ENCODE measurements at places on chromosomes 1 and 21.

DNA sequence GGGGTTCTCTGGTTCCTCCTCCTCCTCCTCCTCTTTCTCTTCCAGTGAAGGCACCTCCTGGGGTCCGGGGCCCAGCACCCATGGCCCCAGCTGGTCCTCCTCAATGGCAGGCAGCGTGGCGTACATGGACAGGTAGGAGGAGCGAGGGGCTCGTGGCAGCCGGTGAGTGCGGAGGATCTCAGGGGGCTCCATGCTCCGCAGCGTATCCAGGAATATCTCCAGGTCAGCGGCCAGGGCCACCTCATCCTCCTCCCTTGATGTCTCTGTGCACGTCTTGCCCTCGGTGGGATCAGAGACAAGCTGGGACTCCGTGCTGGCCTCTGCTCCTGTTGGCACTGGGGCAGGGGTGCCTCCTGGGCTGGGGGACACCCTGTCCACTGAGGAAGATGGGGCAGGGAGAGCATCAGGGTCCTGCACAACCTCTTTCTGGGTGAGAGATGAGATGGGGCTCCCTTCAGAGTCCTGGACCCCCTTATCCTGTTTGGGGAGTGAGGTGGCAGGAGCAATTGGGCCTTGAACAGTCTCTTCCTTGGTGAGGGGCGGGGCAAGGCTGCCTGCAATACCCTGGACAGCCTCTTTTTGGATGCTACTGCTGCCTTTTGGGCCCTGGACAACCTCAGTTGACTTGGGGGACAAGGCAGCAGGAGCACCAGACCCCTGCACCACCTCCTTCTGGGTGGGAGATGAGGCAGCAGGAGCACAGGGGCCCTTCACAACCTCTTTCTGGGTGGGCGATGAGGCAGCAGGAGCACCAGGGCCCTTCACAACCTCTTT is 9.6 kb downstream of the CRYBG2 start:
- no peak for DNase-seq

DNA sequence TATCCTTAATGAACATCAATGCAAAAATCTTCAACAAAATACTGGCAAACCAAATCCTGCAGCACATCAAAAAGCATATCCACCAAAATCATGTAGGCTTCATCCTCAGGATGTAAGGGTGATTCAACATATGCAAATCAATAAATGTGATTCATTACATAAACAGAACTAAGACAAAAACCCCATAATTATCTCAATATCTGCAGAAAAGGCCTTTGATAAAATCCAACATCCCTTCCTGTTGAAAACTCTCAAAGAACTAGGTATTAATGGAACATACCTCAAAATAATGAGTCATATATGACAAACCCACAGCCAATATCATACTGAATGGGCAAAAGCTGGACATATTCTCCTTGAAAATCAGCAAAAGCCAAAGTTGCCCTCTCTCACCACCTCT is 54.6 kb upstream of the DEPDC1 start:
- no peak for DNase-seq

DNA sequence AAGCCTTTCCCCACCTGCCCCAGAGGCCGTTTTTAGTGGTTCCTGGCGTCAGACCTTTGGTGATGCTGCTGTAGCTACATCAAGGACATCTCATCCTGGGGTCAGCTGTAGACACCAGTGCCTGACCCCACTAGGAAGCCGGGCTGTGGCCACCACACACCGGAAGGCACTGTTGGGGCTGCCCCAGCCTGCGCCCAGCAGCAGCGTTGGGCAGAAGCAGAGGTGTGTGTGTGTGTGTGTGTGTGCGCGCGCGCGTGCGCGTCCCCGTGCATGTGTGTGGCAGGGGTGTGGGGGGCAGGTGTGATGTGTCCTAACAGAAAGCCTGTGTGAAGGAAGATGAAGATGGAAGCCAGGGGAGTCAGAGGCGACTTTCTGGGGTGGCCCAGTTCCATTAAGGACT is 62.0 kb upstream of the COL6A1 start:
- DNase-seq, result no peak

DNA sequence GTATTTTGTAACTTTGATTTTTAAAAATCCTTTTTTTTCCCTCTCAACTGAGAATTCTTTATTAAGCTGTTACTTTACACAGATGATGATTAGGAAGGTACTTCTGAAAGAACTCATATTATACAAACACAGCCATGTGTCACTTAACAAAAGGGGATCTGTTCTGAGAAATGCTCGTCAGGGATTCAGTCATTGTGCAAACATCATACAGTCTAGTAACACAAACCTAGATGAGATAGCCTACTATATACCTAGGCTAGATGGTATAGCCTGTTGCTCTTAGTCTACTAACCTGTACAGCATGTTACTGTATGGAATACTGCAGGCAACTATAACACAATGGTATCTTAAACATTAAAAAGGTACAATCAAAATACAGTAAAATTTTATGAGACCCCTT is 24.9 kb downstream of the AHCTF1 start:
- no peak for DNase-seq

DNA sequence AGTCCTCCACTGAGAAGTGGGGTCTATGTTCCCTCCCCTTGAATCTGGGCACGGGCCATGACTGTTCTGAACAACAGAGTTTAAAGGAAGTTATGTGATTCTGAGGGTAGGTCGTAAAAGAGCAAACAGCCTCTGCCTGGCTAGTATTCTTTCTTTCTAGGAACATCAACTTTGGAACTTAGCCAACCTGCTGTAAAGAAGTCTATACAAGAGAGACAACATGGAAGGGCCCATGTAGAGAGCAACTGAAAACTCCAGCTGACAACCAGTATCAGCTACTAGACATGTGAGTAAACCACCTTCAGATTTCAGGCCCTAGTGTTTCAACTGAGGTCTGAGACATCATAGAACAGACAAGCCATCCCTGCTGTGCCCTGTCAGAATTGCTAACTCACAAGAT is 7.5 kb downstream of the SELENOF start:
- peak; percentile 23 for DNase-seq

GRCh38 chr1:40701684-40702083 is 10.2 kb downstream of the NFYC start:
- no peak for DNase-seq

- peak; percentile 76 for DNase-seq
Observed at GRCh38 chr1:43994794-43995790, 3.7 kb downstream of the CCDC24 start.

DNA sequence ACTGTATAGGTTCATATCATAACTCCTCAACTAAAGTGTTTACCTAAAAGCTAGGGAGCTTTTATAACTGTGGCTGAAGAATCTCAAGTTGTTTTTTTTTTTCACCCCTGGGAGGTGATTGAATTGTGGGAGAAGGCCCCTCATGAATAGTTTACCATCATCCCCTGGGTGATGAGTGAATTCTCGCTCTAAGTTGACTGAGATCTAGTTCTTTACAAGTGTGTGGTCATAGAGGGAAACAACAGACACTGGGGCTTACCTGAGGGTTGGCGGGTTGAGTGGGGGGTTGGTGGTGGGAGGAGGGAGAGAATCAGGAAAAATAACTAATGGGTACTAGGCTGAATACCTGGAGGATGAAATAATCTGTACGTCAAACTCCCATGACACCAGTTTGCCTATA is 7.9 kb upstream of the ZSCAN20 start:
- DNase-seq, result no peak

- no peak for DNase-seq
Observed at GRCh38 chr1:244758708-244759107, 76.8 kb upstream of the COX20 start.

GRCh38 chr1:58391056-58391455 is 155.5 kb downstream of the OMA1 start:
- no peak for DNase-seq

- DNase-seq, result peak; percentile 70
Observed at GRCh38 chr1:108590957-108591356, 31.1 kb downstream of the EEIG2 start.

GRCh38 chr1:159561497-159561896 is 25.7 kb upstream of the OR10J5 start:
- DNase-seq, result no peak

DNA sequence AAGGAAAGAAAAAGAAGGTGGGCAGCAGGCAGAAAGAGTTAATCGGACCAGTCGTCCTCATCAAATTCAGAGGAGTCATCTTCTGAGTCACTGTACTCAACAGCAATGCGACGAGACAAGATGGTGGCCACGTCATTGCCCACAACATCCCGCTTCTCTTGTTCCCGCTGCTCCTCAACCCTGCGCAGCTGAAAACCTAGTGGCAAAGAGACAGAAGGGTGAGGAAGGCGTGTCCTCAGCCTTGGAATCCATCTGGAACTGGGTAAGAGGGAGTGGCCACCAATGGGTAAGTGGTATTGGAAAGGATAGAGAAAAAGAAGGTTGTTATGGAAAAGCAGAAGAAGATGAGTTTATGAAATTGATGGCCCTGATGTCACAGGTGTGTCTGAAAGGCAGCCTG is 15.7 kb downstream of the GPR3 start:
- DNase-seq, result no peak

DNA sequence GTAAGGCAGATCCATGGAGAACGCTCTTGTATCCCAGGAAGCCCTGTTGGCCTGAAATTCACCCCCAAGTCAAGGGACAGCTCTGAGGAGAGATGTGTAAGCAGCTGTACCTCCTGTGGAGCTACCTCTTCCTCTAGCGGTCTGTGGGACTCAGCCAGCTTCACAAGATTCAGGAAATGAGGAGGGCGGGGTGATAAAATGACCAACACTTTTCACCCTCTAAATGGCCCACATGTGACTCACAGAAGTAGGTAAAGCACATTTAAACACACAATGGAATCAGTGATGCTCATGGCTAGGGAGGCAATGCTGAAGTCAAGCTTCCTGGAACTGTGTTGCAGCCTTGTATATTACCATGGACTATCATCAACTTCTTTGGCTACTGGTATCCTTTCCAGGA is at the start of gene SH2D1B:
TSS of gene SH2D1B (minus strand) at position 135 of the 400 bp plus-strand sequence. CDS start at position 15, 120 bp downstream.
- DNase-seq, result no peak

DNA sequence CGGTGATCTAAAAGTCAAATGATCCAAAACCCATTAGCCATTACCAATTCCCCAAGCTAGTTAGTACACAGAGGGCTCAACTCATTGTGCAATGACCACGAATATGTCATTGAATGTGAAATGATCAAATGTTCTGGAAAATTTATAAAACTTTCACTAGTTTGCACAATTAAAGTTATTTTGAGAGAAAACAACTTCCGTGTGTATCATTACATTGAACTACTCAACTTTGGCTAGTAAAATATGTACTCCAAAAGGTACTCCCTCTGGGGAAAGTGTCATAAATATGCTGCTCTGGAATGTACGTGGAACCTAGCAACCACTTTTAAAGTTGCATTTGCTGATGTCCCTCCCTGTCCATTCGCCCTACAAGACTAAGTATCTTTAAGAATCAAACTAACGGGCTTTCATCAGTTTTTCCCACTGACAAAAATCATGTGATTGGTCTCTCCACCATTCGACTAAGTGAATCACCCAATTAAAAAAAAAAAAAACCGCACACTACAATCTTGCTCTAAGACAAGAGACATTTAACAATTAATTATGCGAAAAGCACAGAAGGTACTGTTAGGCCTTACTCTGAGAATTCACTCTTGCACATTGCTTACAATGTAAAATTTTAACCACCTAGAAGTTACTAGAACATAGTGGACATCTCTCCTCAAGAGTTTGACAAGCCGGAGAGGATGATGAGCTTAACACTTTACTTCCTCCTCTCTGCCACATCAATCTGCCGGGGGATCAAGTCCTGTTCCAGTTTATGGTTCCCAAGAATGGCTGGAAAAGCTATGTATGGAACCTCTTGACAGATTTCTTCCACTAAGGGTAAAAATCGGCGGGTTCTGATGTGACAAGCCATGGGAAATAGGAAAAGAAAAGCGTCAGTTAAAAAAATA is 1.2 kb downstream of the ACBD3 start:
- DNase-seq, result peak; percentile 22

- peak; percentile 80 for DNase-seq
Observed at GRCh38 chr1:167426716-167427115, 91.6 kb downstream of the CD247 start.

DNA sequence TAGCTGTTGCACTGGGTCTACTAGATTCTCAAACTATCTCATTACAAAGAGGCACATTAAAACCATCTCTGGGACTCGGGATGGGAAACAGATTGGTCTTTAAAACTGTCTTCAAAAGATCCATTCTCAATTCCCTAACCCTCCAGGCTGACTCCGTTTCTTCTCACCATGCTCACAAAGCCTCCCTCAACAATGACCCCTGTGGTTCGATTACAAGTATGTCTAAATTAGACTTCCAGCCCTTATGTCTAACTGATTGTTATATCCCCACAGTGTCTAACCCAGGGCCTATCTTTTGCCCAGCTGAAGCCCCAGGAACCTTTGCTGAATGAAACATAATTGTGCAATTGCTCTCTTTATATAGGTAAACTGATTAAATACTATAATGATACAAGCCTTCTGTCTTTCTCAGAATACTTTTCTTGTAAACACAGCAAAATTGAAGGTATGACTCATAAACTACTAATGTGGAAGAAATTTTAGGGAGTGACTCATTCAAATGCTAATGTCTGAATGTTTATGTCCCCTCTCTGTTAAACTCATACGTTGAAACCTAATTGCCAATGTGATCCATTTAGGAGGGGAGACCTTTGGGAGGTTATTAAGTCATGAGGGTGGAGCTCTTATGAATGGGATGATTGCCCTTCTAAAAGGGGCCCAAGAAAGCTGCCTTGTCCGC is 65.6 kb upstream of the DAB1 start:
- DNase-seq, result no peak

DNA sequence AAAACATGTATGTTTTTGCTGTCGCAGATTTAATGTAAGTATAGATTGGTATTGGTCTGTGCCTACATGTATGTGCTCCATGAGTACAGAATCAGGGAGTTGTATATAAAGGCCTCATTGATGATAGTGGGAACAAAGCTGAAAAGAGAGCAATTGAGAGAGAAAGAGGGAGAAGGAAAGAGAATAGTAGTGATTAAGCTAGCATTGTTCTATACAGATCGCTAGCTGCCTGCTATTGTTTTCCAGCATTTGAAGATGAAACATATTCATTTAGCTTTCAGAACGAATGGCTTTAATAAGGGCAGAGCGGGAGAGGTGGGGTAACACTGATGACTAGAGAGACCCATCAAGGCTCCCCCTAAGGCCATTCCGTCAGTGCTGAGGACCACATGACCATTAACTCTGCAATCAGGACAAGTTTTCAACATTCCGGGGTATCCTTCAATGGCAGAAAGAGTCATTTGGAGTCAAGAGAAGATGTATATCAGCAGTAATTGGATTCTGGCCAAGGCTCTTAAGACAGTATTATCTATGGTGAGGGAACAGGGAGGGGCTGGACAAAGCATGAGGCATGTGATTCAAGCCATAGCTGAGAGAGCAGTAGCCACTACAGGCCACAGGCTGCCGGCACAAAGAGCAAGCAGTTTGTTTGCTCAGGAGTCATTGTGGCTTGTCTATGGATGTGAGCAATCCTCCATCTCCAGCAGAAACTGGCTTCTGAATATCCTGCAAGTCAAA is 176.5 kb downstream of the PBX1 start:
- DNase-seq, result peak; percentile 40

Measured in hematopoietic multipotent progenitor cell treated with erythropoietin and hydrocortisone succinate and interleukin-3 and kit ligand, for 8 days (in vitro differentiated cells).